ENCODE measurements at places on chromosomes 1 and 21.

DNA sequence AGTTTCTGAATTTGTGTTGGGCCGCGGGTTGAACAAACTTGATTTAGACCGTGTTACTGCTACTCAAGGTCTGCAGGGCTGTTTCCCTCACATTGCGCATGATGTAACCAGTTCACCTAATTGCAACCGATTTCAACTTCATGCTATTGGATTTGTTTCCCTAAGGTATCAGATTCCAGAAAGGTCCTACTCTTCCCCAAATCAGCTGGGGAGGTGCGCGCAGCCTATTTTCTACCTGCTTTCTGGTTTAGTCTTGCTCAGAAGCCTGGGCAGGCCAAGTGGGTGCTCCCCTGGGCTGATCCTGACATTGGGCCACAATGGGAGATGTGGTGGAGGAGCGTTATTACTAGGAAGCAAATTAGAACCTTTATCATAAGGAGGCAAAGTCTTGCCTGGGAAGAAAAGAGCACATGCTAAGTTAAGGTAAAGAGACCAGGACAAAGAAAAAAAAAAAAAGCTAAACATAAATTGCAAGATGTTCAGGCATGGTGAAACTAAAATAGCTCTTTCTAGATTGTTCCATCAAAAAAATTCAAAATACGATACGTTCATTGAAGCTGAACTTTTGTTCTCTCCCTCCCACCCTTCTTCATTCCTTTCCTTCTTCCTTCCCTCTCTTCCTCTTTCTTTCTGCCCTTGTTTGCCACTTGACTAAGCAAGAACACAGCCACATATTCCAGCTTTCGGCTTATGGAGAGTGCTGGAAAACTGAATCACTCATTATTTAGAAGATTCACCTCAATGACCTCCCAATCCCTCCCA lies 28.8 kb upstream of the TARBP1 start:
- no peak for DNase-seq

GRCh38 chr1:37006132-37006868 lies 28.0 kb downstream of the GRIK3 start:
- DNase-seq, result no peak

DNA sequence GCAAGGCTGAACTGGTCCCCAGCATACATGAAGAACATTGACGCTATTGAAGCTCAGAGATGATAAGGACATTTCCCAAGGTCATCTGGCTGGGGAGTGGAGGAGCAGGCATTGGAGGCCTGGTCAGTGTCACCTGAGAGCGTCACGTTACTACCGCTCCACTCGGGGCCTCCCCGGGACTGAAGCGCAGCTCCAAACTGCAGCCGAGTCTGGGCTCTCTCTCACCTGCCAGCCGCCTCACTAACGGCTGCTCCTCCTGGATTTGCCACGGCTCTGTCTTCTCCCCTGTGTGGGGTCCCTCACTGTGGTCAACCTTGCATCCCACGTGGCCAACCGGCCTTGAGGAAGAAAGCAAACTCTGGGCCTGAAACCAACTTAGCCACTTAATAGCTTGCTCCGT lies 111.3 kb downstream of the ADSS2 start:
- DNase-seq, result no peak

DNA sequence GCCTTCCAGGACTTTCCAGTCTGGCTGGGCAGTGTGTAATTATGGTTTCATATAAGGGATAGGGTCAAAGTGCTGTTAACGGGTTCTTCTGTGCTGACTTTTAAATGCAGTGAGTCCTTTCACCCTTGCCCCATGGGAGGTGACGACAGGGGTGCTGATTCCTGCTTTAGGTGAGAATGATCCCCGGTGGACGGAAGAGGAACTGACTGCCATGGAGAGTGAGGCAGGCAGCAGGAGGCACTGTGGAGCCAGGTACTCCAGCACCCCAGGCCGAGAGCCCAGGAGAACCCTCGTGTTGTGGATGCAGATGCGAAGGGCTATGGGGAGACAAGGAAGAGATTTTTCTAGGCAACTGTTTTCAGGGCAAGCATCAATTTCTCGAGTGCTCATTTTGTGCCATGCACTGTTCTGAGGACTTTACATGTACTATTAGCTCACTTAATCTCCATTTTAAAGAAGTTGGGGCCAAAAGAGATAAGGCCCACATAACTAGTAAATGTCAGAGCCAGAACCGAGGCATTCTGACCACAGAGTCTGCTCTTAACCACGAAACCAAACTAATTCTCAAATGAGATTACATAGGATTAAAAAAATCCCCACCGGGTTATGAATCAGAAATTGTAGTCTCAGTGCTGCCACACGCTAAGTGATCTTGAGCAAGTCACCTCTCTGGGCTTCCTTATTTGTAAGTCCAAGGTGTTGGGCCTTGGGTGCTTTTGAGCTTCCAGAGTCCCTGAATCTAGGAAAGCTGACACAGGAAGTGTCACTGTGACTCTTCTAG lies 28.2 kb downstream of the STPG1 start:
- DNase-seq, result no peak

DNA sequence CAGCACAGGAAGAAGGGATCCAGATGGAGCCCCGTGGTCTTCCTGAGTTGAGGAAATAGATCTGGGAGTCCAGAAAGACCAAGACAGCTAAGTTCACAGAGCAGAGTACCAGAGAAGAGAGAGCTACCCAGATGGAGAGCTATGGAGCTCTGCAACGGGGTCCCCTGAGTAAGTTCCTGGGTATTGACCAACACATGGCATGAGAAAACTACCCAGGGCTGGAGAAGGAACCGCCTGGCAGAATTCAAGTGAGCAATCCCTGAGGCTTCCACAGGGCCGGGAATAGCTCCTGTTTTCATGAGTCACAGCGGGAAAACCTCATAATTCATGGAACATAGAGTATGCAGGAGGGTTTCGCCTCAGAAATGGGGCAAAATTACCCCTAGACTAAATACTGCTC lies 19.7 kb downstream of the STPG1 start:
- DNase-seq, result no peak

DNA sequence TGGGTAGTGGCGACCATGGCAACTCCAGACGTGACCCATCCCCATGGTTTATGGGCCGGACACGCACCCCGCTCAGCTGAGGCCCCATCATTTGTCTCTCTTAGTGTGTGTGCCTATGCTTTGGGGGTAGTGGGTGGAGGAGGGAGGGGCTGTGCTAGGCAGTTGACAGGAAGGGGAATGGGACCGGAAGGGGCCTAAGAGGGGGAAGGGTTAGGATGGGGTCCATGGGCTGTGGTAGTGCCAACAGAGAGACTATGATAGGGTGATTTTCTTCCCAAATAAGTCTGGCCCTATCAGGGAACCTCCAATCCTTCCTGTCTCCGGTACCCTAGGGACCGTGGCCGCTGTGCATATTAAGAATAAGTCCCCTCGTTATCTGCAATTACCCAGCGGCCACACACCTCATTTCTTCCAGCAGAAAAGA lies 9.9 kb downstream of the DMAP1 start:
- DNase-seq, result no peak

GRCh38 chr1:25999041-25999800 lies 1.4 kb upstream of the PAFAH2 start:
- DNase-seq, result no peak

GRCh38 chr1:46646331-46646730 lies 21.8 kb downstream of the ATPAF1 start:
- no peak for DNase-seq

DNA sequence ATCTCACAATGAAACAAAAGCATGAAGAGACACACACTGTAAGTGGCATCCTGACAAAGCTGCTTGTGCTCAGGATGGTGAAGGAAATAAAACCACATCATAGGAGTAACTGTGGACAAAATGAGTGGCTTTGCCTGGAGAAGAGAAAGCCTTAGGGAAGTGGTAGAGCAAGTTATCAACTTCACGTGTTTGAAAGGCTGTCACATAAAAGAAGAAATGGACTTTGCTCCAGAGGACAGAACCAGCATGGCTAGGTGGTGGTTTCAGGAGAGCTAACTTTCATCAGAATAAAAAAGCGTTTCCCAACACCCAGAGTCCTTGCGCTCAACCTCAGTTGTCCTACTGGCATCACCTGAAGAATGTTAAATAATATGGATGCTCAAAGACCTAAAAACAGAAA lies 139.9 kb downstream of the SETD4 start:
- DNase-seq, result no peak

DNA sequence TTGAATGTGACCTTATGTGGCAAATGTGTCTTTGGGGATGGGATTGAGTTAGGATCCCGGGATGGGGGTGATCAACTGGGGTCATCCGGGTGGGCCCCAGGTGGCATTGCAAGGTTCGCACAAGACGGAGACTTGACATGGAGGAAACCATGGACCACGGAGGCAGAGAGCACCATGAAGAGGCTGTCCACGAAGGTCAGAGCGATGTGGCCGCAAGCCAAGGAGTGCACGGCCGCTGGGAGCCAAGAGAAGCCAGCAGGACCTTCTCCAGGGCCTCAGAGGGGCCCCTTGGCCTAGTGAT lies 22.3 kb upstream of the COL18A1 start:
- DNase-seq, result peak; percentile 18

- DNase-seq, result no peak
Measured at GRCh38 chr1:163656095-163656759, 334.5 kb downstream of the NUF2 start.

GRCh38 chr1:57447551-57447950 lies 23.7 kb upstream of the DAB1 start:
- no peak for DNase-seq

- no peak for DNase-seq
Measured at GRCh38 chr1:70038025-70038424, 167.4 kb downstream of the LRRC40 start.

DNA sequence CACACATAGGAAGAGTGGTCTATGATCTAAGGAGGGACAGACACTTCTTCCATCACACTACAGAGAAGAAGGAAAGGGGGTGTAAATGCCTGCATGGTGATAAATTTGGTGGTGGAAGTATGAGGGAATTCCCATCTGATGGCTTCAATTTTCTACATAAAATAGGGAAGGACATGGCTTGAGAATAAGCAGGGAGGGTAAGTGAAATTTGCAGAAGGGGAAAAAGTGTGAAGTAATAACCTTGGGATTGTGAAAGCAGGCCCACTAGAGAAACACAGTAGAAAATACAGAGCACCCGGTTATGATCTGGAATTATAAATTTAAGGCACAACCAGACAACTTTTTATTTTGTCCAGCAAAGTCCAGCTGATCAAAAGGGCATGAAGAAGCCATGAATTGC lies 22.7 kb upstream of the HIVEP3 start:
- DNase-seq, result no peak

GRCh38 chr1:153643816-153644215 lies 9.9 kb downstream of the CHTOP start:
- no peak for DNase-seq

- no peak for DNase-seq
Measured at GRCh38 chr1:83920320-83920719, 78.6 kb downstream of the TTLL7 start.

- no peak for DNase-seq
Measured at GRCh38 chr1:246837418-246838117, 94.2 kb downstream of the AHCTF1 start.

DNA sequence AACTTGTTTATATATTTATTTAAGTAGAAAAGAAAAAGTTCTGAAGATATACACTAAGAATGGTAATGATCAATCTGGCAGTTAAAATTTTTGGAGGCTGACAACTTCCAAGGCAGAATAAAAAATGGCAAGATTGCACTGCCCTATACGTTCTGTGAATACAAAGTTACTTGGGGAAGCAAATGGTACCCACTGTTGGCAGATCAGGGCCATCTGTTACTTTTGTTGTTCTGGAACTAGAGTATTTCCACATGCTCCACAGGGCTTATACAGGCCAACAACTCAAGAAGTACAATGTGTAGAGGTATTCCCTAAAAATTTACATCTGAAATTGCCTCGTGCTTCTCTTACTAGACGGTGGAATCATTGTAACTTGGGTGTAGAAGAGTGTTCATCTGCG lies 53.2 kb downstream of the AHCTF1 start:
- DNase-seq, result no peak

- DNase-seq, result no peak
Measured at GRCh38 chr1:116857092-116857491, 52.6 kb upstream of the PTGFRN start.

- no peak for DNase-seq
Measured at GRCh38 chr1:73770109-73770905, 427.7 kb downstream of the LRRIQ3 start.

DNA sequence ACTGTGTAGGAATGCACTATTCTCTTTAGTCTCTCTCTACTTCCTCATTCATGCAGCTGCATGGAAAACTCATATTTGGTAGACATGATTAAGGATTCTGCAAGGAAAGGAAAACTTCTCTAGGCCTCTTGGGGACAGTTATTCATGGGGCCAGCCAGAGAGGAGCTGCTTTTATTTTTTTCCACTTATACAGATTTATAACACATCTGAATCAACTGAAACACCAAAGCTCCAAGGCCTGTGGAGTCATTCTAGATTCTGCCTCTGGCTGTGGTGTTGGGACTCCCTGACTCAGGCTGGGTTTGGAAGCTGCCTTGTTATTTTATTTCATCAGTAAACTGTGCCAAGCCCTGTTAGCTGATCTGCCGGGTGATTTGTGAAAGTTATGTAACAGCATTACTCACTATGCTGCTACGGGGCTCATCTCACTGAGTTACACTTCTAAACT lies 83.9 kb upstream of the EDEM3 start:
- DNase-seq, result peak; percentile 10

DNA sequence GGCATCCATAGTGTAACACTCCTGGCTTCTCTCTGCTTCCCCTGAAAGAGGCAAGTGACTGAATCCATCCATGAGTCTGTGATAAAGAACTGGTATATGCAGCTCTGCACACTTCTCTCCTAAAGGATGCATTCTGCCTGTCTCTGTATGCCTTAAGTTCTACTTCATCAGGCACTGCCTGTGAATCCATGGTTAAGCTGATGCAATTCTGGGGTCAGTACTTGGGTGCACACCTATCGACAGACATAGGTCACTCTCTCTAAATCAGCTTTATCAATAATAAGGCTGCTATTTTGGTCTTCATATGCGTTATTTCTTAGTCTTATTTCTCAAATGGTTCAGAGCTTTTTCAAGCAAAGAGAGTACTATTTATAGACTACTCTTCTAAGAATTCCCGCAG lies 32.7 kb upstream of the PTP4A2 start:
- no peak for DNase-seq

DNA sequence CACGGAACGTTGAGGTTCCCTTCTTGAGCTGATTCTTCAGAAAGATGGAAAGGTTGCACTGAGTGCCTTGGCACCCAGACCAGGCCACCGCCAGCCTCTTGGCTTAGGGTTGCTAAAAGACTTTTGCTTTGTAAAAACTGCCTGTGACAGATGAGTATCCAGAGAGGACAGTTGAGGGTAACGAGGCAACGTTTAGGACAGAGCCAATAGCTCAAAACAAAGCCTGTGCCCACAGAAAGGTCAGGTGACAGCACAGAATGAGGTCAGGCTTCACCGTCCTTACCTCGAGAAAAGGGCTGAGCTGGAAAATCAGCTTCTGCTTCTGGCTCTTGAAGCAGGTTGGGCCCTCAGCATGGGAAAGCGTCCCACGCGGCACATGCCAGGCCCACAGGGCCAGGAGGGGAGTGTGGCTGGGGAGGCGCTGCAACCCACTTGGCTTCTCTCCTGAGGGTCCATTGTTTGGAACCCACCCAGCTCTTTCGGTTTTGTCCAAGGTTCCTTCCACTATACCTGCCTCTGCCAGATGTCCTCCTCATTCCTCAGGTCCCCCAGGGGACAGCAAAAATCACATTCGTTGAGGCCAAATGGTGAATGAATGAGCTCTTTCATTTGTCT lies 55.5 kb downstream of the SCCPDH start:
- no peak for DNase-seq
